ENCODE measurements at places on chromosomes 1 and 21.

DNA sequence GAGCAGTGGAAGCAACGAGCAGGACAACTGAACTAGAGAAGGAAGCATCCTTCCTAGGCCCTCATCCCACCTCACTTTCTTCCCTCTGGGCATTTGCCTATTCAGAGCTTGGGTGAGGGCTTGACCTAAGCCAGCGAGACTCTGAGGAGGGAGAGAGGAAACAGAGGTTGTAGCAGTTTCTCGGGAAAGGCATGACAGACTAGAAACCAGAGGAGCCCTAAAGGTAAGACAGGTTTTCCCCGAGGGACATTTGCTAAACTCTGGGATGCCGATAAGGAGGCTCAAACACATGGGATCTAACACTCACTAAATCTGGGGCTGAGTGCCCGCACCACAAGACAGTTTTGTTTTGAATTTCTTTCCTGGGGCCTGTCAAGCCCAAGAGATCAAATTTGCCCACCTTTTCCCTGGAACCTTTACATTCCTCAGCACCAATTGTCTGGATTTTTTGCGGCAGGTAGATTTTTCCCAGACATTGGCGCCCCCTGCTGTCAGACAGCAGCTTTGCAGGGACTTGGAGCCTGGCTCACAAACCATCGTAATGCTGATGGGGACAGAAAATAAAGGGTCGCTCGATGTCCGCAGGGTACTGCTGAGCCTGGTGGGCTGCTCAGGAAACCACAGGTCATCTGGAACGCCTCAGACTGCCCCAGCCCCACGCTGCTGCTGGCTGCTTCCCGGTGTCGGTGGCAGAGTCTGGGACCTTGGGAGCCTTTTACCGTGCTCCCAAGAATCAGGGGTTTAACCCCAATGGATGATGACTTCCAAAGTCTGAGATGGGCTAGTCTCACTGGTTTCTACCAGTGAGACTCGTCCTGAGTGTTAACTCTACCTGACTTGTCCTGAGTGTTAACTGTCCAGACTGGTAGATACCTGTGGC lies 23.4 kb upstream of the TSPAN2 start:
- peak; percentile 85 for DNase-seq

- no peak for DNase-seq
Observed at GRCh38 chr1:202154148-202154765, 6.1 kb downstream of the PTPN7 start.

- no peak for DNase-seq
Observed at GRCh38 chr21:34158866-34159835, 85.8 kb downstream of the MRPS6 start.

DNA sequence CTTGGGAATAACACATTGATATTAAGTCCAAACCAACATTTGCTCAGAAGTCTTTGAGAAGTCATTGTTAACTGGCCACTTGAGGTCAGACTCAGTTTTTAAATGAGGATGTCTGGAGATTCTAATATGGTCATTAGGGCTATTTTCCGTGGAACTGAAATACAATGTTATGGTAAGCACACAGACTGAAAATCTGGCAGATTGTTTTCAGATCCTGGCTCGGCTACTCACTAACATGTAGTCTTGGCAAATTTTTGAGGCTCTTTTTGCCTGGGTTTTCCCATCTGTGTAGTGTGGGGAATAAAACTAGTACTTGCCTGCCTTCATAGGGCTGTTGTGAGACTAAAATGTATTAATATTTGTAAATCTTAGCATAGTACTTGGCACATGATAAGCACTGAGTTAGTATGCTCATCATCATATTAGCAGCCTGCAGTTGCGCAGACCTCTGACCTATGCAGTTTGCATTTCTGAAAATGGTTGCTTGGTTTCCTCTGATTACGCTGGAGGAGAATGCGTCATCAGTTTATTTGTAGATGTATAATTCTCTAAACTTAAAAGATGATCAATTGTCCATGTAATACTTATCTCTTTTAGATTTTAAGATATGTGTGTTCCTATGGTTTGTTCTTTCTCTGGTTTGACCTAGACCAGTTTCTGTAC lies 100.8 kb downstream of the C1orf21 start:
- DNase-seq, result no peak

DNA sequence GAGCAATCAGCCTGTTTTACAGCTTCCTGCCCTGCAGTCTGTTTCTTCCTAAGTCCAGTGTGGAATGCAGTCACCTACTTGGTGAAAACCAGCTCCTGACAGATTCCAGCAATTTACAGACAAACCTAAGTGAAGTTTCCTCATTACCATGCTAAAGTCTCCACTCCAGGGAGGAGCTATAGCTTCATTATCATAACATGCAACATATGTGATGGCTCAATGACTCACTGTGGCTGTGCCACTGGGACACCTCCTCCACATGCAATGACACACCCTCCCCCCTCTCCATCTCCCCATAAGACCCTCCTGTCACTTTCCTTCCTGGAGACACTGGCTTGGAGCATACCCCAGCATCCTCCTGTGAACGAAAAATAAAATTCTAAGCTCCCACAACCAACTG lies 125.2 kb downstream of the MAP3K21 start:
- no peak for DNase-seq

DNA sequence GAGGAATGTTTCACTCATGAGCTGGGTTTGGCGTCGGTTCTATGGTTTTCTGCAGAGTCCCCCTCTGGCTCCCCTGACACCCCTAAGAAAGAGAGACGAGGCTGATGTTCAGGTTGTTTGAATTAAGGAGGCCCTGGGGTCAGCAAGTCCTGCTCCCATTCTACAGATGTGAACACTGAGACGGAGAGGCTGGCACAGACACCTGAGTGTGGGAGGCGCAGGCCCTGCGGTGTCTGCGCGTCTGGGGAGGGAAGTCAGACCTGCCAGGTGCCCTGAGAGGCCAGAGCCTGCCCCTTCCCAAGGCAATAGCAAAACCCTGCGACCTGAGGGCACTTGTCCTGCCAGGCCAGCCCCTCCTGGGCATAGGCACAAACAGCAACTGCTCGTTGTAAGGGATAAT lies 47.7 kb downstream of the MEGF6 start:
- no peak for DNase-seq

GRCh38 chr1:171213559-171214454 lies 28.7 kb downstream of the FMO2 start:
- no peak for DNase-seq

DNA sequence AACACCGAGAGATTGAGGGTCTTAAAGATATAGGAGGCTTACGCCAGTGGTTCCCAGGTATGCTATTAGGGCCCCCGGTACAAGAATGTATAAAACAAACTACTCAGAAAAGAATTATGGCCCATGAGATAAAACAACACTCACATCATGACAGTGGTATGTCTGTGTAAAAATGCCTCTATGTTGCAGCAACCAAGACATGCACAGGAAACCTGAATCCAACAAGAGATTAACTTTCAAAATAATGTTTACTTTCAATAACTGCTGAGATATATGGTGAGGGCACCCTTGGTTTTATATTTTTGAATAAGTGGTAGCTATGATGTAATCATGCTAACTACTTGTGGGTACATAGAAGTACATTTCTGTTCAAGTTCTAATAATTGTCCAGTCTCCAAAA lies 74.9 kb downstream of the PUM1 start:
- DNase-seq, result no peak

DNA sequence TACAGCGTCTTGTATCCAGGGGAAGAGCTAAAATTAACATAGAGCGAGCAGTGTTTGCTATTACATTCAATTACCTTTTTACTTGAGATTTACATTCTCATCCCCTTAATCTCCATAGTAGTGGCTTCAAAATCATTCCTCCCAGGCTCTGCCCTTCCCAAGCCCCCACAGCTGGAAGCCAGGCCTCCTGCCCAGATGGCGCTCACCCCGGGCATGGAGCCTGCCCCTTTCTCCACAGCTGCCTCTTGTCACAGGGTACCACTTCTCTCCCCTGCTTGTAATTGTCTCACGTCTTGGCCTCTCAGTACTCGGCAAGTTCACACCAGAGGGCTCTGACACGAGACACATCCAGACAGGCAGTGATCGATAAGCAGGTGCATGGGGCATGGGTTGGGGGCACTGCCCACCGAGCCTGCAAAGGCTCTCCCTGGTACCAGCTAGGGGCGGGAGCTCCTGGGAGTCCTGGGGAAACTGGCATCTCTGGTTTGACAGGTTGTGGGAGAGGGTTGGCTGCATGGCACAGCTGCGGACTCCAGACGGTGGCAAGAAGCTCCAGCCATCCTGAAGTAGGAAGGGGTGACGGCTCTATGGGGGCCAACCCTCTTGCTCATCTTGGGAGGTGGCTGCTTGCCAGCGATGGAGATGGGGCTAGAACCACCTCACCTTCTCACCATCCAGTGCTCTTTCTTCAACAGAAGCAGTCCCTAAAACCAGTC lies 20.1 kb downstream of the CASZ1 start:
- no peak for DNase-seq

Measured in activated effector memory CD4-positive, alpha-beta T cell treated with anti-CD3 and anti-CD28 coated beads, Interleukin-2, amount 50 U/mL, for 16 hours (primary cell).